ENCODE measurements at places on chromosomes 12 and 14.

- DNase-seq, result no peak
Measured at GRCh38 chr12:12331896-12332295, 18.1 kb downstream of the MANSC1 start.

- DNase-seq, result no peak
Measured at GRCh38 chr12:113332688-113333417, 2.1 kb downstream of the SLC8B1 start.

GRCh38 chr14:106210650-106211049, 684.3 kb downstream of the TMEM121 start:
- peak; percentile 22 for DNase-seq

DNA sequence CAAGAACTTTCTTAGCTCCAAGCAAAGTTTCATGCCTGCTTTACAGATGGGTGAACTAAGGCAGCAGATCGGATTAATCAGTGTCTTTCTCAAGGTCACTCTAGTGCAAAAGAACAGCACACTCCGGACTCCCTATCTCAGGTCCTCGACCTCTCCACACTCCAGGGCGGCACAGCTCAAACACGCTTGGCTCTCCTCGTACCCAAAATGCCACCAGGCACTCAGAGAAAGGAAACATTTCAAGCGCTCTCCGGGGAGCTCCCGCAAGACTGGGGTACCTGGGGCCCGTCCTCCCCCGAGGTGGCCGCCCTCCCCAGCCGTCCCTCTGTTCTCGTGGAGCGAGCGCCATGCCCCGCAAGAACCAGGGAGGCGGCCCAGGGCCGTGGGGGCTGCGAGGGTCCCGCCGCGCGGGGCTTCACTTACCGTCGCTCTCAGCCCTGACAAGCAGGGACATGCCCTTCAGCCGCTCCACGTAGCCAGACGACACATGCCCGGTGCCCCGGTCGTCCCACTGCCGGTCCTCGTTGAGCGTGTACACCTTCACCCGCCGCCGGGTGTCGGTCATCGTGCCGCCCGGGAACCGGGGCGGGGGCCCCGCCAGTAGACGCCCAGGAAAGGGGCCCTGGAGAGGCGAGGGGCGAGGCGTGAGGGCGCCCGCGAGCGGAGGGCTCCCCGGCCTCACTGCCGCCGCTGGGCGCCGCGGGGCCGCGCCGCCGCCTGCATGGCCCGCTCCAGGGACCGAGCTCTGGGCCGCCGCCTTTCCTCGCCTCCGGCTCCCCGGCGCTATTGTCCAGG, 830 bp downstream of the PPP4R3A start:
- peak; percentile 11 for DNase-seq

DNA sequence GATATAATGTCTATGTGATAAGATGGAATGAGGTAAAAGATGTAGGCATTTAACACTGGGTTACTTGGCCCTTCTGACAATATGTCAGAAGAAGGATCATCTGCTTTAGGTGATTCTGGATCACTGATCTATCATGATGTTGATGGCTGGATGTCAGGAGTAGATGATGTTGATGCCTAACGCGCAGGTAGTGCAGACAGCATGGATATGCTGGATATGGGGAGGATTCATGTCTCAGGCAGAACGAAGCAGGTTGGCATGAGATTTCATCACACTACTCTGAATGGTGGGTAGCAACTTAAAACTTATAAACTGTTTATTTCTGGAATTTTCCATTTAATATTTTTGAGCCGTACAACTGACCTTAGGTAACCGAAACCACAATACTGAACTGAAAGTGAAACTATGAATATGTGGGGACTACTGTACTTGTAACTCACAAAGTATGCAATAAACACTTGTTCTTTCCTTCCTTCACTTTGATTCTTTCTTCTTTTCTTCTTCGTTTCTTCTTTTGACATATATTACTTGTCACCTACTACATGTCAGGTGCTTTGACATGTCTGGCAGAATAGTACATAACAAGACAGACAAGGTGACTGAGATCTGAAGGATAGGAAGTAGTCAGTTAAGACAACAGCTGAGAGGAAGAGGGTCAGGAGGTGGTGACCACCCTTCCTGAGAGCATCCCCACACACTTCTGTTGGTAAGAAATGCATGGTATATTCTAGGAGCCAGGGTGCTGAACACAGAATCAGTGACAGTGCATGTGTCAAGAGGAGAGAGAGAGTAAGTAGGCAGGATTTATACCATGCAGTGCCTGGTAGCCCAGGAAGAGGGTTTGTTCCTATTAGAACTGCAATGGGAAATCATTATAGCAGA, 238.8 kb downstream of the PPFIA2 start:
- DNase-seq, result no peak

GRCh38 chr12:102410511-102410910, 69.9 kb downstream of the IGF1 start:
- no peak for DNase-seq

DNA sequence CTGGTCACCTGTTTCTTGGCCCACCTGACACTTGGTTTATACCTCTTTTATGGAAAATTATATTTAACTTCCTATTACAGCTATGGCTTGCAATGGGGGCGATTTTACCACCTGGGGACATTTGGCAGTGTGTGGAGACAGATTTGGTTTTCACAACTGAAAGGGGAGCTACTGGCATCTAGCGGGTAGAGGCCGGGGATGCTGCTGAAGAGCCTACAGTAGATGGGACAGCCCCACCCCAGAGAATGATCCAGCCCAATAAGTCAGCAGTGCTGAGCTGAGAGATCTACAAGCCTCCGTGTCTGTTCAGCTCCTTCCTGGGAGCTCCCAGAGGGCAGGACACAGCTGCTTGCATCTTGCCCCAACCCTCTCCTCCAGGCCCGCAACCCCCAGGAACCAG, 302.8 kb downstream of the CACNA1C start:
- no peak for DNase-seq

DNA sequence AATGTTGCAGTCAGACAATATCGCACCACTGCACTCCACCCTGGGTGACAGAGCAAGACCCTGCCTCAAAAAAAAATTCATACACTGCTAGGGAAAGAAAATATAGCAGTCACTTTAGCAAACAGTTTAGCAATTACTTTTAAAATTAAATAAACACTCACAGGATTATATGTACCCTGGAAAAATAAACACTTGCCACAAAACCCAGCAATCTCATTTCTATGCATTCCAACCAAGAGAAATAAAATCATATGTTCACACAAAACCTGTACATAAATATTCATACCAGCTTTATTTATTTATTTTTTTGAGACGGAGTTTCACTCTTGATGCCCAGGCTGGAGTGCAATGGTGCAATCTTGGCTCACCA, 20.2 kb downstream of the ATXN2 start:
- DNase-seq, result no peak

GRCh38 chr12:4996714-4997113, 47.0 kb upstream of the KCNA5 start:
- DNase-seq, result no peak

Data from activated T-cell treated with anti-CD3 and anti-CD28 coated beads for 1 hour (primary cell).